ENCODE measurements at places on chromosomes 2 and 18. TPM values are rescaled to one million over a fixed set of nuclear protein-coding genes. Genes with fewer than 3 reads are reported as not detected.

DNA sequence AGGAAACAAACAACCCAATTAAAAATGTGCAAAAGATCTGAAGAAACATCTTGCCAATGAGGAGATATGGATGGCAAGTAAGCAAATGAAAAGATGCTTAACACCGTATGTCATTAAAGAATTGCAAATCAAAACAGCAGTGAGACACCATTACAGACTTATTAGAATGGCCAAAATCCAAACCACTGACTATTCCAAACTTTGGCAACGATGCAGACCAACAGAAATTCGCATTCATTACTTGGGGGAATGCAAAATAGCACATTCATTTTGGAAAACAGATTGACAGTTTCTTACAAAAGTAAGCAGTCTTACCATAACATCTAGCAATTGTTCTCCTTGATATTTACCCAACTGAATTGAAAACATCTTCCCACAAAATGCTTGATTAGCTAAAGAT lies 1118.7 kb downstream of the SUCLG1 start:
- DNase-seq: no peak
- H3K27me3 ChIP-seq: no peaks in the 10 kb centered on the region
- H3K4me3 ChIP-seq: no peak overlapping the region
- H3K27ac ChIP-seq: peak overlapping the region; percentile 31

DNA sequence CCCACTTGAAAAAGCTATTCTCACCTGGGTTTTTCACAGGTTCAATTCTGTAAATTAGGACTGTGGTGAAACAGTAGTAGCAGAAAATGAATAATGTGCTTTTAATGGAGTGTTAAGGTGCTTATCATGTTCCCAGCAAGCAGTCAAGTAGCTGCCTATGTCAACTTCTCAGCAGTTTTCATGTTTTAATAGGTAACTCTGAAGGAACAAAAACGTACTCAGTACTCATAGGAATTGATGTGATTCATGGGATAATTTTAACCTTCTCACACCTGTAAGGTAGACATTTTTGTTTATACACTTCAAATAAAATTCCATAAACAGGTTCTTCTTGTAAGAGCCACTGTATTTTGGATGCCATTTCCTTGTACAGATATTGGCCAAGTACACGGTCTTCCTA lies 801.6 kb downstream of the MBD2 start:
- no peaks in the 10 kb centered on the region for H3K4me1 ChIP-seq
- no peak overlapping the region for H3K27ac ChIP-seq
- DNase-seq: no peak
- H3K4me3 ChIP-seq: no peak overlapping the region
- H3K27me3 ChIP-seq: no peaks in the 10 kb centered on the region

- no peak overlapping the region for H3K27ac ChIP-seq
- H3K36me3 ChIP-seq: no peaks in the 10 kb centered on the region
- H3K4me1 ChIP-seq: no peaks in the 10 kb centered on the region
These were observed 57.0 kb upstream of the CYRIA start for GRCh38 chr2:16722677-16723076.

DNA sequence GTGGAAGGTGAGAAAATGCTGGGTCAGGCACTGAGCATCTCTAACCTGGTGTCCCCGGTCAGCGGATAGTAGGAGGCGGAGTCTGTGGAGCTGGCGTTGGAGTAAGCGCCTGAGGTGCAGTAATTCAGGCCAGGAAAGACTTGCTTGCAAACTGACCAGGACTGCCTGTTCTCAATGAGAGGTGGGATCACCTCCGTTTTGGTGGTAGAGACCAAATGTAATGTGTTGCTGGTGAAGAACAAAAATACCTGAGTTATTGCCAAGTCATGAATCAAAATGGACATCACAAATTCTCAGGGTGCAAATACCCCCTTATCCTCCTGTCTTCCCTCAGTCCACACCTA lies 24.2 kb downstream of the APOB start:
- no peak for DNase-seq
- H3K27me3 ChIP-seq: peaks cover 3% of the 10 kb centered on the region
- no peaks in the 10 kb centered on the region for H3K36me3 ChIP-seq

GCG gene
- total RNA-seq: not detected

CCDC85A gene
- not detected for total RNA-seq

Data from activated CD4-positive, alpha-beta memory T cell treated with anti-CD3 and anti-CD28 coated beads for 36 hours (primary cell).